ENCODE measurements at places on chromosomes 2 and 18.

DNA sequence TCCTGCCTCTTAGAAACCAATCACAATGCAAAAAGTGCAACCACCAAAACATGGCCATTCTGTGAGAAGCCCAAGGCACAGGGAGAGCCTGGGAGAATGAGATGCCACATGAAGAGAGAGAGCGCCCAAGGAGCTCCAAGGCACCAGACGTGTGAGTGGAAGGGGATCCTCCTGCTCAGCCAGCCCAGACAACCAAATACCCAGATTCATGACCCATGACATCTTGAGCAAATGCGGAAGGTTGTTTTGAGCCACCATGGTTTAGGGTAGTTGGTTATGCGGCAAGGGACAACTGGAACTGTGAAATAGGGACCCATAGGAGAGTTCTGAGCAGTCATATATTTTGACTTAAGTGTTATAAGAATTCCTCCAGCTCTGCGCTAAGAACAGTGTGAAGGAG lies 7.0 kb downstream of the AFF3 start:
- DNase-seq: no peak

DNA sequence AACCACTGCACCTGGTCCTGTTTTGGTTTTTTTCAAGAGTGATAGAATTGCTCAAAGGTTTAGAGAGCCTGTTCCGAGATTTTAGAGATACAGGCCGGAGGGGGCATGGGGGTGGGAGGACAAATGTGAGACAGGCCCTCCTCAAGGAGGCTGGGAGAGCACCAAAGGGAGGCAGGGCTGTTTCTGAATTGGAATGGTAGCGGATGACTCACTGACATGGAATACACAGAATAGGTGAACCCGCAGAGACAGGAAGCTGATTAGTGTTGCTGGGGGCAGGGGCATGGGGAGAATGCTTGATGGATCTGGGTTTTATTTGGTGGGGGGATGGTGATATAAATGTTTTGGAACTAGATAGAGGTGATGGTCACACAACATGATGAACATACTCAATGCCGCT lies 111.0 kb upstream of the MGAT5 start:
- no peak for DNase-seq

- peak; percentile 44 for DNase-seq
These were observed 787.9 kb upstream of the FANCL start for GRCh38 chr2:59029058-59029457.

- no peak for DNase-seq
These were observed 251.4 kb upstream of the UBE2E3 start for GRCh38 chr2:180728928-180729559.

- DNase-seq: peak; percentile 87
These were observed at the start of gene KCMF1 for GRCh38 chr2:84970868-84971509. Gene KCMF1, plus strand, starts transcription at chr2:84971161. Its CDS starts 291 bp downstream, at chr2:84971452.

DNA sequence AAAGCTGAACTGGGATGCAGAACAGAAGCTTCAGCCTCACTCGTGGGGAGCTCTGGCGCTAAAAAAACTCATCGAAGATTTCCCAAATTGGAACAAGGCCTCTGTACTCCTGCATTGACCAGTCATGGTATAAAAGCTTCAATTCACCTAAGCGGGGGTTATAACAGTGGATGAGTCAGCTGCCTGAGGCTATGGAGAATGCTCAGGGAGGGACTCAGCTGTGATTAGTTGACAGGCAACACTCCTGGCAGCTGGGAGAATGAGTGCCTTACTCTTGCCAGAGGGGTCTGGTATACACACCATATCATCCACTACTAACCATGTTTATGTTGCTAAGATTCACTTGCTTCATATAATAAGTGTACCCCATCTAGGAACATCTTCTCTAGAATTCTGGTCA lies 350.6 kb upstream of the VRK2 start:
- DNase-seq: no peak

- no peak for DNase-seq
These were observed 73.6 kb downstream of the LPIN2 start for GRCh38 chr18:2939317-2939716.

DNA sequence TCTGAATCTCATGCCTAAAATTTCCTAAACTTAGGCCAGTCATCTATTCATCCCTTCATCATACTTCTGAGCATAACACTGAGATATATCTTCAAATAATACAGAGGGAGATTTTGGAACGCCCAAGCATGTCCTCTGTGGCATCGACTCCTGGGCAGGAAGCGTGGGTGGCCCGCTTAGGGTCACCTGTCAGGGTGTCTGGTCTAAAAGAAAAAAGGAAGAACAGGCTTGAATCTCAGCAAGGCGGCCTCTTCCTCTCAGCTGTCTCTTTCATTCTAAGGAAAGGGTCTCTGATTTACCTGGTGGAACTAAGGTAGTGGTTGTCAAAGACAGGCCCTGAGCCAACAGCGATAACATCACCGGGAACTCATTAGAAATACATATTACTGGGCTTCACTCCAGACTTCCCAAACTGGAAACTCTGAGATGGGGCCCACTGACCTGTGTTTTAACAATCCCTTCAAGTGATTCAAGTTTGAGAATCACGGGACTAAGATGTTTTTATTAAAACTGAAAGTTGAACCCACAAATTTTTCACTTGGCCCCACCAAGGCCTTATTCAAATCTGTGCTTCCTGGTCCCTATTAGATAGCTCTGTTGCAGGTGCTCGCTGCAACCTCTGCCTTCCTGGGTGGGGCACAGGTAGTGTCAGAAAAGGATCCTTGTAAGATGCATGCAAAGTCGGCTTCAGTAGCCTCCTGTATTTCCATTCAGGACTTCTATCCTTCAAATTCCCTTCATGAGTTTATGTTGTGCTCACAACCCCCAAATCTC lies 162.3 kb upstream of the CCDC68 start:
- DNase-seq: no peak

- no peak for DNase-seq
These were observed 358.0 kb downstream of the HRH4 start for GRCh38 chr18:24818441-24818840.

- DNase-seq: no peak
These were observed 211.8 kb downstream of the FAM210A start for GRCh38 chr18:13514558-13514957.

- peak; percentile 94 for DNase-seq
These were observed at the start of gene ONECUT2 for GRCh38 chr18:57434536-57435494. Gene ONECUT2, plus strand, starts transcription at chr18:57435374. Its CDS starts 343 bp downstream, at chr18:57435717.

DNA sequence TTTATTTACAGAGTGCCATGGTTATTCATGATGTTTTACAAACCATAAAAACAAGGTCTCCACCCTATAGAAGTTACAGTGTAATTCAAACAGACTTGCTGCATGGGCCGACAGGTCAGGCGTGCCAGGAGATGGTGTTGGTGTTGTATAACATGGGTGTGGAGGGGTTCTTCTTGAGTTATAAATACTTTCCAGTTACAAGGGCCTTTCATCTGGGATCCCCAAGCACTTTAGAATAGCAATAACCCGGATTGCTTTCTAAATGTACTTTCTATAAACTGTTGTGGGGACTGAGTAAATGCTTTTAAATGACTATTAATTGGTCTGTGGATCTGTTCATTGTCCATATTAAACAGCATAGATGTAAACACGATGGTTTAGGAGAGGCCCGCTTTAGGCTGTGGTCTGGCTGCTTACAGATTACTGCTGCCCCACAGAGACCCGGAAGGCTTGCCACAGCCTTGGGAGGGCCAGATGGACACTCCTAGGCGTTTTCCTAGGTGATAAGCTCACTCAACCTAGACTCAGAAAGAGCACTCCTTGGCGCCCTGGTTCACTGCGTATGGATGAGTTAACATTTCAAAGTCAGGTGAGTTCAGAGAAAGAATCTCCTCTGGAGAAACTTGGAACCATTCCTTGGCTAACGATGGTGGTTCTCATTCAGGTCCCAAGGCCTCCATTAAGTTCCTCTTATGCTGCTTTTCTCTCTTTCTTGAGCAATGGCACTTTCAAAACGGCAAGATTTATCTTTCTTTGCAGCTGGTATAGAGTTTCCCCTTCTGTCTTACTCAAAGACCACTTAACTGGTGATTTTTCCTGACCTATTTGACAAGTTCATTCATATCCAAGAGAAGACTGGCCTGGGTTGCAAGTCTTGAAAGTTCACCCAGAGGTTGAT lies 3.6 kb upstream of the KIAA2012 start:
- DNase-seq: no peak

DNA sequence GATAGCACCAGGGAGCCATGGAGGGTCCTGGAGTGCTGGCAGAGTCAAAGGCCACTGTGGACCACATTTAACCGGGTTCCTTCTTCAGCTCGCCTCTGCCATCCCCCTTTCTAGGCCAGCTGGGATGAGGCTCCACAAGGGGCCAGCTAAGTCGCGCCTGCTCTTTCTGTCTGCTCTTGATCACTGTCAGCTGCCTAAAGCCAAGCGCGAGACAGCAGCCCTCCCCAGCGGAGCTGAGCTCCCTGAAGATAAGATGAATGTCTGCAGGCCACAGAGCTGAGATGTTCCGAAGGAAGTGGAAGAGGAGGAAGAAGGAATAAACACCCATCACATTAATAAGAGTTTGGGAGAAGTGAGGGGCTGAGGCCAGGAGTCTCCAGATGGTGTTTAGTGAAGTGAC lies 99.6 kb downstream of the CELF4 start:
- DNase-seq: no peak

- DNase-seq: no peak
These were observed 269.4 kb upstream of the CHAC2 start for GRCh38 chr2:53498210-53498609.

DNA sequence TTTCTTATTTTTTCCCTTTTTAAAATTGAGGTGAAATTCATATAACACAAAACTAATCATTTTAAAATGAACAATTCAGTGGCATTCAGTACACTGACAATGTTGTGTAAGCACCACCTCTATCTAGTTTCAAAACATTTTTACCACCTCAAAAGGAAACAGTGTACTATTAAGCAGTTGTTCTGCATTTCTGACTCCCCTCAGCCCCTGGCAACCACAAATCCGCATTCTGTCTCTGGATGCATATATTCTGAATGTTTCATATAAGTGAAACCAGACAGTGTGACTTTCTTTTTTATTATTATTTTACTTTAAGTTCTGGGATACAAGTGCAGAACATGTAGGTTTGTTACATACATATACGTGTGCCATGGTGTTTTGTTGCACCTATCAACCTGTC lies 19.2 kb upstream of the TANK start:
- DNase-seq: no peak

DNA sequence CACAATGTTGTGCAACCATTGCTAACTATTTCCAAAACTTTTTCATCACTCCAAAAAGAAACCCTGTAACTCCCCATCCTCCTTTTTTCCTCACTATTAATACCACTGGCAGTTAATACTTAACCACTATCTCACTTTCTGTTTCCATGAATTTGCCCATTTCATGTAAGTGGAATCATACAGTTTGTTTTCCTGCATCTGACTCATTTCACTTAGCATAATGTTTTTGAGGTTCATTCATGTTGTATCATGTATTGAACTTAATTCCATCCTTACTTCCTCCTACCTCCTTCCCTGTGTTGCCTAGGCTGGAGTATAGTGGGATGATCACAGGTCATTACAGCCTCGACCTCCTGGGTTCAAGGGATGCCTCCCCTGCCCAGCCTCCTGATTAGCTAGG lies 68.3 kb downstream of the FAM117B start:
- DNase-seq: no peak

GRCh38 chr2:229169751-229170150 lies 101.3 kb downstream of the PID1 start:
- DNase-seq: no peak

GRCh38 chr18:25725501-25725900 lies 364.9 kb downstream of the SS18 start:
- no peak for DNase-seq

DNA sequence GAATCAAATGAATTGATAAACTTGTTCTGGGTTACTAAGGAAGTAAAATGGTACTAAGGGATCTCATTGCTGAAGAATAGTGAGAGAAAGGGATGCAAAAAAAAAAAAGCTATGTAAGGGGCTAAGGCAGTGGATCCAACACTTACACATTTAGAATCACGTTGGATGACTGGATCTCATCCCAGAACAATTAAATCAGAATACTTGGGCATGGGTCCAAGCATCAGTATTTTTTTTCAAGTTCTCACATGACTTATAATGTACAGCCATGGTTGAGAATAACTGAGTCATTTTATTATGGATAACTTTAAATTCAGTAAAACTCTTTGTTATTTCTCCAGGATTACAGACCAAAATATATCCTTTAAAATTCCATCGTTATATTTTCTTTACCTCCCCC lies 8.5 kb downstream of the DSC1 start:
- no peak for DNase-seq

DNA sequence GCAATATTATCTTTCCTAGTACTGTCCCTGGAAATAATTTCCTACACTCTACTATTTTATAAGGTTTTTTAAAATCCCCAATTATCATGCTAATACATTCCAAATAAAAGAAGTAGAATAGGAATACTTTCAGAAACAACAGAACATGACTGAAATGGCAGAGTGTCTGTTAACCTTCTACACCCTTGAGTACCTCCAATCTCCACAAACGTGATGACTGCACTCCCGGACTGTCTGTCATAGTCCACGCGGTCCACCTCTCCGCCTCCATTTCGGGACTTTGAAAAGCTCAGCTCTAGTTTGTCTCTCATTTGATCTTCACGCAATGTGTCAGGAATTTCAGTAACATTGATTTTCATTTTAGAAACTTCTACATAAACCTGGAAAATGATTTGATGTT lies 13.6 kb upstream of the RBM43 start:
- DNase-seq: no peak

- no peak for DNase-seq
These were observed 103.6 kb upstream of the WDR75 start for GRCh38 chr2:189337656-189338055.

DNA sequence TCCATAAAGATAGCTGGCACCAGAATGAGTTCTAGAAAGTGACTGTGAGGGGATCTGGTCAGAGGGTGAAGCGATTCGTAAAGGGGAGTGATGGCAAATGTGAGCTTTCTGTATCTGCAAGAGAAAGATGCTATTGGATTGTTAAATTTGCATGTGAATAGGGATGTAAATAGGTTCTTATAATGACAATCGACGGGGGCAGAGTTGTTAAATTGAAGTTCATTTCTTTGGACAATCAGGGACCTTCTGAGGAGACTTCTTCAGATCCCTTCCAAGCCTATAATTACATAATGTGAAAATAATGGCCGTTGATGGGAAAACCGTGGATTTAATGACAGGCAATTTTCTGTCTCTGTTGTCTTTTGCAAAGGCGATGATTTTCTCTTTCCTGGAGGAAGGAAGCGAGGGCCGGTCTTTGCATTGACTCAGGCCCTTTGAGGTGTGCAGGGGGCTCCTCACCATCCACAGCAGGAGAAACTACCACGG lies 52.2 kb upstream of the TMEM18 start:
- DNase-seq: no peak

DNA sequence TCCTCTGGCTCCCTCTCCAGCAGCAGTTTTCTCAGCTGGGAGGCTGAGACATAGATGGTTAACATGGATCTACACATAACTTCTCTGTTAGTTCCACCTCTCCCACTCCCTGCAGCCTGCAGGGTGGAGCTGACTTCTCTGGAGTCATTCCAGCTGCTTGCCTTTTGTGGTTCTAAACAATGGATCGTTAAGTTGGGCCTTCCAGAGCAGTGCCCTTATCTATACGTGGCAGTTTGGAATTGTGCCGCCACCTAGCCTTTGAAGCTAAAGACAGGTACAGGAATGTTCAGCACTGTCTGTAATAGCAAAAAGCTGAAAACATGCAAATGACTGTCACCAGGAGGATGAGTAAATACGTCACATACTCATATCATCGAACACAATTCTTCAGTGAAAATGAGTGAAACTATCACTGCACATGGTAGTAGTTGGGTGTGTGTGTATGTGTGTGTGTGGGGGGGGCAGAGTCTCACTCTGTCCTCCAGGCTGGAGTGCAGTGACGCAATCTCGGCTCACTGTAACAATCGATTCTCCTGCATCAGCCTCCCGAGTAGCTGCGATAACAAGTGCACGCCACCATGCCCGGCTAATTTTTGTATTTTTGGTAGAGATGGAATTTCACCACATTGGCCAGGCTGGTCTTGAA lies 50.3 kb downstream of the SH2D6 start:
- no peak for DNase-seq
